AG04450 (cell line): ENCODE measurements at places on chromosomes 12 and 14.

- peak; percentile 45 for DNase-seq
These were observed 8.8 kb upstream of the GNPTAB start for GRCh38 chr12:101839324-101840283.

GRCh38 chr12:131242741-131243496 lies 289.2 kb downstream of the ADGRD1 start:
- no peak for DNase-seq

GRCh38 chr12:88453323-88453722 lies 126.9 kb downstream of the KITLG start:
- DNase-seq = no peak

DNA sequence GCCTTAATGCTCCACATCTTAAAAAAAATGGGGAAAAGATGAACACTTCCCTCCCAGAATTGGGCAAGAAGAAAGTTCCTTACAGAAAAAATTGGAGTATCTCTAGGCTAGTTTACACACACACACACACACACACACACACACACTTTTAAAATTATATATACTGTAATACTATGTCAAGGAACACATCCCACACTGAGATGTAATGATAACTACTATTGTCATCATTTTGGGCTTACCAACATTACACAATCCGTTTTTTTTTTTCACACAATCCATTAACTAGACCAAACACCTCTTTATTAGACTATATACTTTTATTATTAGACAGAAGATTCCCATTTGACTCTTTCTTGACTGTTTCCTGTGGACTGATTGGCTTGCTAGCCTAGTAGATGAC lies 2.5 kb downstream of the LTBR start:
- no peak for DNase-seq

GRCh38 chr14:106378191-106378590 lies 851.8 kb downstream of the TMEM121 start:
- no peak for DNase-seq

GRCh38 chr12:22088886-22089285 lies 42.9 kb downstream of the CMAS start:
- no peak for DNase-seq

DNA sequence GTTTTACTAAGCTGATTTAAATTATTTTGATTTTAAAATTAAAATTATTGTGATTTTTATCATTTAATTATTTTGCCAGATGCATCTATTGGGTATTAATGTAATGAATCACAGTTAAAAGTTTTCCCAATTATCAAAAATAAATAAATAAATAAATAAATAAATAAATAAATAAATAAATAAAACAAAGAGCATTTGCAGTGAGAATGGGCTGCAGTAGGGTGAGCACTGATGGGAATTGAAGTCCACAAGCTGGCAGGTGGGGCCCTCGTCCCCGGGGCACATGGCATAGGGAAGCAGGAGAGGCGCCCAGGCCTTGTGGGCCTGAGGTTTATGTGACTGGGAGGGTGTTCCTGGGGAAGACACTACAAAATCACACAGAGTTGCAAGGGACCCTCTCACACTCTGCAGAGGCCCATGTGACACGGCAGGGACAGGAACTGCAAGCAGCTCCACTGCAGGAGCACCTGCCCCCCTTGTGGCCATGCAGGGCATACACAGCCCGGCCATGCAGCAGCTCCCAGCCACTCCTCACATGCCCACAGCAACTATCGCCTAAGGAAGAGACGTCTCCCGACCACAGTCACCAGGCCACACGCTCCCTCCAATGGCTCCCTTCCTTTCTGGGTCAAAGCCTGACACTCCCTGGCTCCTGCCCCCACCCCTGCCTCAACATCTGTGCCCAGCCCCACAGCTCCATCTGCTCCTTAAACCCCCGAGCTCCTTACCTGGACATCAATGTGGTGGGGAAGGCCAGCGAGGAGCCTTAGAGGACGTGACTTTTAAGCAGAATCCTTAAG lies 256.3 kb upstream of the SFSWAP start:
- no peak for DNase-seq

GRCh38 chr12:60191676-60192359 lies 596.0 kb downstream of the SLC16A7 start:
- DNase-seq = no peak
